ENCODE measurements at places on chromosomes 7 and 10.
A peak's percentile ranks its signal among the peaks of the same experiment; 100 is the strongest.

DNA sequence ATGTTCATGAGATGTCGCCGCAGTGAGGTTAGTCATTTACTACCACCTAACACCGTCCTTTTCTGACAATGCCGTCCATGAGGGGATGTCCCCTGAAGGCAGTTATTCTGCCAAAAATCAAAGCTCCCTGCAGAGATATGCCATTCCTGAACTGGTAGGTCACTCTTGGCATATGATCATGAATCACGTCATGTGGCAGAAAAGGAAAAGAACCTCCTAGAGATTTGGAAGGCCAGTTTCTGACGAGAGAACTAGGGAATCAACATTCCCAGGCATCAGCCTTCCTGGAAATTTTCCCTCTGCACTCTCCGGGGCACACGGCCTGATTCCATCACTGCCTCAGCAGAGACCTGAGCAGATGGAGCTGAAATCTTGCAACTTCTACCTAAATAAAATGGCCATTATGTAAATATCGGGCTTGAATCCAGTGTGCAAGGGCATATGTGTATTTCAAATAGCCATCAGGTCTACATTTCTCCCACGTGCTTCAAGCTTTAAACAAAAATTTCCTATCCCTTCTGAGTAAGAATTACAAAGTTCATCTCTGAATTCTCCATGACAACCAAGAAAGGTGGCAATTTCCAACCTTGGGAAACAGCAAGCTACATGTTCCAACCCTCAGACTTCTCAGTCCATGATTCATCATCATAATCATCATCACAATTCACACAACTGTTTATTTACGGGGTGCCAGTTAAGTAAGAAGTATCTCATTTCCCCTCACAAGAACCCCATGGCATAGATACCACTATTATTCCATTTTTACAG is 46.5 kb downstream of the AMPH start:
- DNase-seq: no peak

GRCh38 chr7:36906448-36906847 is 182.2 kb upstream of the AOAH start:
- DNase-seq: no peak

- no peak for DNase-seq
Measured at GRCh38 chr10:16606421-16606820, 84.7 kb upstream of the C1QL3 start.

DNA sequence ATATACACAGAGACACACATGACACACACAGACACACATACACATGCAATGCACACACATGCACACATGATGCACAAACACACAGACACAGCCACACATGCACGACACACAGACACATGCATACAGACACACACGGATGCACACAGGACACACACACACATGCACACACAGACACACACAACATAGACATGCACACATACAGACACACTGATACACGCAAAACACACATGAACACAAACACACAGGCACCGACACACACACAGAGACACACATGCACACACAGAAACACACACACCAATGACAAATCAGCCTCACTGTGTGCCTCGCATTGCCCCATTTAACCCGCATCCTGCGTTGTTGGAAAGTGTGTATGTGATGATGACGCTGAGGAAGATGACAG is 232.4 kb downstream of the ADARB2 start:
- no peak for DNase-seq

GRCh38 chr7:55050281-55050680 is 31.5 kb downstream of the EGFR start:
- DNase-seq: no peak

DNA sequence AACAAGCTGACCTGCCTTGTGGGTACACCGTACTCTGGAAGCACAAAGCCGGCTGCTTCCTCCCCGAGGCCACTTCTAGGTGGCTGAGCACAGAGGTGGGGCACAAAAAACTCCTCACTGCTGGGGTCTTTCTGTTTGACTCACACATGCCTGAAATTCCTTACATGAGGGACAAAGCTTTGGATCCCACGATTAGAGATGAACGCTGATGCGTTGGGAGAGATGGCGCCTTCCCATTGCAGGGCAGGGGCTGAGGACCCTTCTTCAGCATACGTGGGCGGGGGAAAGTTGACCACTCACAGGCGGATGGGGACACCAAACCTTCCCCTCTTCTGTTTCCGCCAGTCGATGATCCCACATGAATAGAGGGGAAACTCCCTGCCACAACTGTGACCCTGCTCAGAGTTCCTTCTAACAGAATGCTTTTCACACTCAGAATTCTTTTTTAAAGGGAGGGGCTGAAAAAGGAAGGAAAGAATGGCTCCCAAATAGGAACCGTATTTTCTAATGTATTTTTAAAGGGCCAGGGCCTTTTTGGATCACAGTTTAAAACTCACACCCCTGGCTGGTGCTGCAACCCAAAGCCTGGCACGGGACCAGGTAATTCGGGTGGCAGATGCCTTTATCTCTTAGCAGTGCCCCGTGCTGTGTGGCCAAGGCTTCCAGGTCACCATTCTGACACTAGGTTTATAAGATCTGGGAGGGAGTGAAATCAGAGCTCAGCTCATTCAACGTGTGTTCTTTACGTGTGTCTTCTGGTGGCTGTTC is 134.0 kb downstream of the PRKAG2 start:
- no peak for DNase-seq

DNA sequence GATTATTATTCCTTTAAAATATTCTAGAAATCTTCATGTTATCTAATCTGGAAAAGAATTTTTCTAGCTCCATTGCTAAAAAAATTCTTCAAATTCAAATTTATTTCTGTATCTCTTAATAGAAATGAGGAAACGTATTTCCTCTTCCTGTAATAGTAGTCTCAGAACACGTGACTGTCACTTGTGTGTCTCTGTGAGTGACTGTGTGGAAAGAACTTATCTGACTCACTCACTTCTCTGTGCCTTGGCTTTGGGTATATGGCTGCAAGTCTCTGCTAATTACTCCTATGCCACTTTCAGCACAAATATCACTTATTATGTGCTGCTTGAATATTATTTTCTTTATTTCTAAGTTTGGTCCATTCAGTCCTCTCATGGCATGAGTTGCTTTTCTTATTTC is 132.7 kb downstream of the CNTNAP2 start:
- DNase-seq: no peak

- DNase-seq: no peak
Measured at GRCh38 chr10:18483516-18484186, 167.7 kb downstream of the NSUN6 start.

GRCh38 chr10:72808001-72808400 is 85.5 kb upstream of the OIT3 start:
- no peak for DNase-seq

DNA sequence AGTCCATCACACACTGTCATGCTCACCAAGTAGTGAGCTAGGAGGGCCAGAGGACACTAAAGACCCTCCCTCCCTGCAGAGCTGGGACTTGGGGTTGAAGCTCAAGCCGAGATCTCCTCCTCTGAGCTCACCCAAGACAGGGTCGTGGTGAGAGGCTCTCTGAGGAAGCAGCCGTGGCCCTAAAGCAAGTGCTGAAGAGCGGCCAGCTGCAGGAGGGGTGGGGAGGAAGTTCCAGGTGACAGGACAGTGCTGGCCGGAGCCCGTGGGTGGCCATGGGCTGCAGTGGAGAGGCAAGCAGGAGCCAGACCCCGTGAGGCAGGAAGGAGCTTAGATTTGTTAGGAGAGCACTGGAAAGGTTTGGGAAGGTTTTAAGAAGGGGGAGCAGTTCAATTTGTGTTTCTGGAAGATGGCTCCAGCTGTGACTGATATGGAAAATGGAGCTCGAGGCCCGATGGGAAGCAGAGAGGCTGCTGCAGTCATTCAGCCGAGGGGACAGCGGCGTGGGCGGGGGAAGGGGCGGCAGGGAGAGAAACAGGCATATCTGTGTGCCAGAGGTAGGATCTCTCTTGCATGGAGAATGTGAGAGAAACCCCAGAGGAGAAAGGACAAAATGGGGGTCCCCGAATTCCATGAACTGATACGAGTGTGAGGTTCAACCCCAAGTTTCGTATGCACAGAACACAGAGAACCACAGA is 26.9 kb upstream of the DNAAF5 start:
- no peak for DNase-seq

GRCh38 chr10:6513476-6513875 is 66.6 kb downstream of the PRKCQ start:
- DNase-seq: no peak

DNA sequence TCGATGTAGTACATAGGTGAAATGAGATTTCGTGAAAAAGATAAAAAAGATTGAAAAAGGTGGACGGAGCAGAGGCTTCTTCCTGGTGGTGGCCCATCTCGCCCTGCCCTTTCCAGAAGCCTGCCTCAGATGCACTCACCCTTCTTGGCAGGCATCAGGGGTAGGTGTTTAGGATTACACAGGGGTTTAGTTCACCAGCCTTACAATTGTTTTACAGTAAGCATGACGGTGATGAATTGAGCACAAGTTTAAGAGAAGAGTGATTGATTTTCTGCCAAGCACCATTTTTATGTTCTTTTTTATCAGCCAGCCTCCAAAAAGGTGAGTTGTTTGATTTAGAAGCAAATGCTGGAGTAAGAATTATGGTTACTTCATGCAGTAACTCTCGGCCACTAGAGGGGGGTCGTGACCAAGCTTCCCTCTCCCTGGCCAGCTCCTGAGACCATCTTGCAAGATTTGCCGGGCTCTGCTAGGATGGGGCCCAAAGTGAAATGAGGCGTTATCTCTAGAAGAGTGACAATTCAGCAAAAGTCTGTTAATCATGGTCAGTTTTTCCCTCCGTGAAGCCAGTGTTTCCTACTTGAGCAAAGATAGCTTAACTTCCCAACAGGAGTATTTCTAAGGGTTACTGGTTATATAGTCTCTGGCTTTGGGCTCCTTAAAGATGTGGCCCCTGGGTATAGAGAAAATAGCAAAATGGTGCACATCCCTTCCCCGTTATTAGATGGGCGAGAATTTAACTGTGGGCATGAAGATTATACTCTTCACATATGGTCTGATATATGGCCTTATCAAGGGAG is 228.8 kb downstream of the BMPER start:
- DNase-seq: peak; percentile 82

DNA sequence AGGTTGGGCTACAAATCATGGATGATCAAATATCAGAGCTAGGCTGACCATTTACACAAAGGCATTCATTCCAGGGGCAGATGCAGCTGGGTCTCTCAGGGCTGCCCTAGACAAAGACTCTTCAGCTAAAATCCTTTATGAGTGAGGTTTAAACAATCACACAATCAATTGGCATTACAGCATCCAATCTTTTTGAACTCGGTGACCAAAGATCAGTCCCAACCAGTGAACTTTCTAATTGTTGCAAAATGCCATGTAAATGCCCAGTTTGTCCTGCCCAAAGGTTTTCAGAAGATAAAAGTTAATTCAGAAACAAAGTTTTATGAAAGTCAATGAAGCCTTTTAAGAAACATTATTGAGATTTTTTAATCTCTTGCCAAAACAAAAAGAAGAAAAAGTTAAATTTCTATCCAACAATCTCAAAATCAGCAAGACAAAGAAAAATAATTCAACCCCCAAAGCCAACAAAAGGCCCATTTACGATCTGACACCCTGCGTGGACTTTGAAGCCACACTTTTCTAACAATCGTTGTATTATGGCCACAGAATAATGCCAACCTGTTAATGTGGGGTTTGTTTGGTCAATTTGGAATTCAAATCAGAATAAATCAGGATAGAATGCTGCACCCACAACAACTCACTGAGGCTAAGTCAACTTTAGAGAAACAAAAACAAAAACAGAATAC is 40.9 kb downstream of the GPR37 start:
- DNase-seq: no peak

GRCh38 chr7:130419658-130420057 is 21.2 kb downstream of the CEP41 start:
- no peak for DNase-seq

GRCh38 chr7:91957823-91958222 is 17.2 kb downstream of the AKAP9 start:
- no peak for DNase-seq

DNA sequence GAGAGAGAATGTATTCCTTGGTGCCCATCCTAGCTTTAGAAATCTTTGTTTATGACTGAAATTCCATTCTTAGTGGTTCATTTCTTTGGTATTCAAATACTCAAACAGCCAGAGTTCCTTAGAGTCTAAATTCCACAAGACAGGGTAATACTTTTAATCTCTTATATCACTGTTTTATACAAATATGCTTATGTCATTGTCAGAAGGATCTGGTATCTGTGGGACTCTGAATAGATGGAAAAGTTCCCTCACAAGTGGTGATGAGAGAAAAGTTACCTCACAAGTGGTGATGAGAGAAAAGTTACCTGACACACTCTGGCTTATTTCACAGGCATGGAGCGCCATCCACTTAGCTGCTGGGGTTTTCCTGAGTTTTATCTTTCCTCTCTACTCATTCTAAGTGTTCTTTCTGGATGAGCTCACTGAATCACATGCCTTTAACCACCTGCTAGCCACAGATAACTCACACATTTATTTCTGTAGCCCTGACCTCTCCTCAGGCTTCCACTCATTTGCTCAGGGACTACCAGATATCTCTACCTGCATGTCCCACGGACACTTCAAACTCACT is 784.0 kb downstream of the SUGCT start:
- DNase-seq: no peak

- no peak for DNase-seq
Measured at GRCh38 chr7:54483523-54483922, 58.7 kb upstream of the VSTM2A start.

DNA sequence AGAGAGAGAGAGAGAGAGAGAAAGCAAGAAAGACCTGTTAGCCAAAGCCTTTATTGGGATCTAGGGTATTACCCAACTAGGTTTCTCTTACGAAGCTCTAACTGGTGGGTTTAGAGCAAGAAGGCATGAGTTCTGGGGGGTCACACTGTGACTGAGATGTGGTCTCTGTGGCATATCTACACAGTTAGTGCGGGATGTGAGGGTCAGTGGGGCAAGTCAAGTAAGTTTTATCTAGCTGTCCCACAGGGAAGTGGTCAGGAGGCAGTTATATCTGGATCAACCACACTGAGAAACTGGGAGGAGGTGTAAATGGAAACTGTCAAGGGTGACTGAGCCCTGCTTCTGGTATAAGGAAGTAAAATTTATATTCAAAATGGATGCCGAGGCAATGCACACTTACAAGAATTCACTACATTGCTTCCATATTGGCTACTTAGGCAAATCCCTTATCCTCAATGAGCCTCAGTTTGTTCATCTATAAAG is 331.6 kb upstream of the HPS1 start:
- no peak for DNase-seq

DNA sequence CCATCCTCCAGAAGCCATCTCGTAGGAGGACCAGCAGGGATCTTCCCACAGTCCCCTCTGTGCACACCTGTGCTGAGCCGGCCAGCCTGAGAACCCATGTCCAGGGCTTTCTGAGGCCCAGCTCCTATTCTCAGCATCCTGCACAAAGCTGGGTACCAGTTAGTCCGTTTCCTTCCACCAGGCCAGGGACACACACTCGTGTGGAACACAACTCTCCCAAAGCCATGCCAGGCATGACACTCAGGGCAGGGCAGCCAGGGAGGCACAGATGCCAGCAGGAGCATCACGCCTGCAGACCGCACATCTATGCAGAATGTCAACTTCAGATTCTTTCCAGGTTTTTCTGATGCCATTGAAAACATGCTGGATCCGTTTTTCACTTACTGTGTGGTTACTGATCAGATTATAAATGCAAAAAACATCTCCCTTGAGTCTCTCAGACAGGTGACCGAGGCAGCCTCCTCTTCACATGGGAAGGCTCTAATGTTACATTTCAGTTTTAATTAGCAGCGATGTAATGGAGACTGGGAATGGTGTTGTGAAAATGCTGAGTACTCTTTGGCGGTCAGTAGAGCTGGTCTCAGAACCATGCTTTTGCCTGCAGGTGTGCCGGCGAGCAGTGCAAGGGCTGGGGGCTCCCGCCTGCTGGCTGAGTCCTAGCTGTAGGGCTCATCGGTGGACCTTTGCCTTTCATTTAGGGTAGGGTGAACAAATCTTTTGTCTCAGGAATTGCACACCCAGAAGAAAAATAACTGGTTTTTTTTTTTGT is 3.3 kb upstream of the SUN1 start:
- DNase-seq: no peak
